T-helper 22 cell (primary cell): ENCODE measurements at places on chromosomes 16 and 17.
A peak's percentile ranks its signal among the peaks of the same experiment; 100 is the strongest.

DNA sequence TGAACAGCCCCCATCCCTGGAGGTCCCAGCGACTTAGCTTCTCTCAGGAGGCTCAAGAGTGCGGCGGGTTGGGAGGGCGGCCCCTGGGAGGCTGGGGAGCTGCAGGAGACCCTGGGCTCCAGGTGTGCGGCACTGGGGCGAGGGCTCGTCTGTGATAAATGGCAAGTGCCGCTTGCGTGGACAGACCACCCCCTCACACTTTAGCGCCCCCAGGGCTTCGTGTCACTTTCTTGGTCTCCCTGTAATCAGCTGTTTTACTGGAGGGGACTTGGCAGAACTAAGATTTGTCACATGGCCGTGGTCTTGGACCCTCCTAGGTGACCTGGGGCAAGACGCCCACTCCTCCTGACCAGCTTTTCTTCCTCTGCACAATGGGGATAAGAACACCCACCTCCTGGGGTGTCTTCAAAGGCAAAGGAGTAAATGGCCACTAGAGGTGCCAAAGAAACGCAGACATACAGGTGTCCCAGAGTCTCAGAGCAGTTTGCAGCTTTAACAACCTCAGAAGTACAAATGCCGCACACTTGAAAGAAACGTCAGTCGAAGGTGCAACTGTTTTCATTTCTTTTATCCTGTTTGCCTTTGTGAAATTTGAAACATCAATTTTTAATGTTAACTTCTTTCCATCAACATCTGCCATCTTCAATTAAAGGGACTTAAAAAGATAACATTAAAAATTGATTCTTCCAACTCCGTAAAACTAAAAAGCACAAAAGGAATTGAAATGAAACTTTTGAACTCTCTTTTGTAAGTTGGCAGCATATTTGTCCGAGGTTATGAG lies 946 bp downstream of the OSGIN1 start:
- DNase-seq = no peak

GRCh38 chr17:33871720-33872540 lies 383.2 kb upstream of the CCL2 start:
- DNase-seq = no peak

DNA sequence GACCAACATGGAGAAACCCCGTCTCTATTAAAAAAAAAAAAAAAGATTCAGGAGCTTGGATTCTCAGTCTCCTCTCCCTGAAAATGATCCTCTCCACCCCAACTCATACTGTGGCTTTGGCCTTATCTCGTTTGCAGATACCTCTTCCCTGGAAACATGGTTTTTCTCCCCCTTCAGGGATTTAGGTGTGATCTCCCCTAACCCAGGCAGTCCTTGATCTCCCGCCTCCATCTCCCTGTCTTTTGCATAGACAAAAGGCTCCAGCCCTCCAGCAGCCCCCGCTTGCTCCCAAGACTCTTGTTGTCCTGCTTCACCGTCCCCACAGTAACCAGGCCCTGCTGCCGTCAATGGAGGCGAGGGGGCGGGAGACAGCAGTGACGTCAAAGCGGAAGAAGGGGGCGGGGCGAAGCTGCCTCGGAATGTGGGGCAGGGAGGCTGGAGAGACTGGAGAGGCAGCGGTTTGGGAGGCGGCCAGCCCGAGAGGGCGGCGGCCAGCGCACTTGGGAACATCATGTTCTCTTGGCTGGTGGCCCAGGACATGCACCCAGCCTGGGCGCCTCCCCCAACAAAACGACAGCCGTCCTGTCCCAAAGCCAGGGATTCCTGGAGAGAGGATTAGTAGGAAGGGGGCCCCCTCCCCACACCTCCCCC lies 1.9 kb upstream of the PER1 start:
- DNase-seq = peak; percentile 91

- DNase-seq = no peak
Observed at GRCh38 chr17:60138769-60139437, 10.9 kb upstream of the CA4 start.

DNA sequence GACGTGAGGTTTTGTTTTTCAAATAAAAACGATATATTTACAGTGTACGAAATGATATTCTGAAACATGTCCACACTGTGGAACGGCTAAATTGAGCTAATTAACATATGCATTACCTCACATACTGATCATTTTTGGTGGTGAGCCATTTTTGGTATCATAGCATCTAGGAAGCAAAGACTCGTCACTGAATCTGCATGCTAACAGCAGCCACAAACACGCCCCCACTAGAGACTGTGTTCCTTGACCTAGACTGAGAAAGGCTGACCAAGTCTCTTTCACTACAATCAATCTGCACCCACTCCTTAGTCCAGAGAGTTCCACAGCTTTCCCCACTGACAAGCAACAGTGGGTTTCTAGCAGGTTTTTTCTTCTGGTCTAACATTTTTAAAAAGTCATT lies 29.5 kb downstream of the NPLOC4 start:
- no peak for DNase-seq

GRCh38 chr17:44219108-44219615 lies 313 bp downstream of the UBTF start:
- DNase-seq = peak; percentile 56

DNA sequence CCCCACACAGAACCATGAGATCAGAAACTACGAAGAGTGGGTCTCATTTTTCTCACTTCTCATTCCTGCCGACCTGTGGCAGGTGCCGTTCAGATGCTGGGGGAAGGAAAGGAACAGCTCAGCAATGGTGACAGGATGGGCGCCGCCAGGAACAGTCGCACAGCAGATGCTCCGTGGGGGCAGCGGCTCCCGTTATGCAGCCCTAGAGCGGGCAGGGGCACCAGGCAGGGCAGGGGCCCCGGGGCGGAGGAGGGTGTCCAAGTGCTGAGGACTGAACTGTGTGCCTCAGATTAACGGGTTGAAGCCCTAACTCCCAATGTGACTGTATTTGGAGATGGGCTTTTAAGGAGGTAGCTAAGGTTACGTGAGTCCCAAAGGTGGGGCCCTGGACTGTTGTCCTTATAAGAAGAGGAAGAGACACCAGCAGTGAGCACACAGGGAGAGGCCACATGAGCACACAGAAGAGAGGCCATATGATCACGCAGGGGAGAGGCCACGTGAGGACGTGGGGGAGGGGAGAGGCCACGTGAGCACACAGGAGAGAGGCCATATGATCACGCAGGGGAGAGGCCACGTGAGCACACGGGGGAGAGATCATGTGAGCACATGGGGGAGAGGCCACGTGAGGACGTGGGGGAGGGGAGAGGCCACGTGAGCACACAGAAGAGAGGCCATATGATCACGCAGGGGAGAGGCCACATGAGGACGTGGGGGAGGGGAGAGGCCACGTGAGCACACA lies 95.7 kb upstream of the METRNL start:
- no peak for DNase-seq

DNA sequence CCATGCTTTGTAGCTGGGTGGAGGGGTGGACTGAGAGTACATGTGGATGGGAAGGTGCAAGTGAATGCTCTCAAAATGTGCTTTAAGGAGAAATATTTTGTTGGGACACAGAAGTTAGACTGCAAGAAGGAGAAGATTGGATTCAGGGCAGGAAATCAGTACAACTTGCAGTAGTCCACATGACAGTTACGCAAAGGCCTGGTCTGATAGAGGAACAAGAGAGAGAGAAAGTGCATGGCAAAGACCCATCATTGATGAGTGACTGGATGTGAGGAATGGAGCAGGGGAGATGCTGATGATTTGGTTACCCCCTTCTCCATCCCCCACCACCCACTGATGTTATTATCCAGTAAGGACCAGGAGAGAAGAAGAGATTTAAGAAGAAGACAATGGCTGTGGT lies 472.8 kb downstream of the MAF start:
- no peak for DNase-seq

GRCh38 chr16:64211331-64211730 lies 910.5 kb downstream of the CDH11 start:
- no peak for DNase-seq

DNA sequence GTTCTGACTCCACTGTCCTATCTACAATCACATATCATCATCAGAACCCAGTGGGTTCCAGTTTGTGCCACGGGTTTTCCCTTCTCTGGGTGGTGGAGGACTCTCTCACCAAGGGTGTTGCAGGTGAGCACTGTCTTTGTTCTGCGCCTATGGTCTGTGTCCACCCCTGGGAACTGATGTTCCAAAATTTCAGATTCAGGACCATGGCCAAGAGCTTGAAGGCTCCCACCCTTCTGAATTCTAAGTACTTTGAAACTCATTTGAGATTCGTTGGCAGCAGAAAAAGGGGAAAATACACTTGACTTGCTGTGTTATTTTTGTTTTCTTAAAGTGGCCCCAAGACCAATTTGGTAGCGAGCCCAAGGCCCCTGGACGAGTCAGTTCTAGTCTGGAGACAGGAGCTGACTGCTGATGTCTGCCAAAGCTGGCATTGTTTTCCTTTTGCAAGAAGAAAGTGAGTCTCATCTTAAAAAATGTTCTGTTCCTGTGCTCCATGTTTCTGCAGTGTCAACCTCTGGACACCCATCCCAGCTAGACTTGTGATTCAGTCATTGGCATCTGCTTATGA lies 310.9 kb downstream of the HAPSTR1 start:
- DNase-seq = no peak

- DNase-seq = no peak
Observed at GRCh38 chr16:83365166-83365565, 442.6 kb upstream of the HSBP1 start.

GRCh38 chr17:71237903-71238538 lies 882.8 kb upstream of the SOX9 start:
- DNase-seq = no peak

DNA sequence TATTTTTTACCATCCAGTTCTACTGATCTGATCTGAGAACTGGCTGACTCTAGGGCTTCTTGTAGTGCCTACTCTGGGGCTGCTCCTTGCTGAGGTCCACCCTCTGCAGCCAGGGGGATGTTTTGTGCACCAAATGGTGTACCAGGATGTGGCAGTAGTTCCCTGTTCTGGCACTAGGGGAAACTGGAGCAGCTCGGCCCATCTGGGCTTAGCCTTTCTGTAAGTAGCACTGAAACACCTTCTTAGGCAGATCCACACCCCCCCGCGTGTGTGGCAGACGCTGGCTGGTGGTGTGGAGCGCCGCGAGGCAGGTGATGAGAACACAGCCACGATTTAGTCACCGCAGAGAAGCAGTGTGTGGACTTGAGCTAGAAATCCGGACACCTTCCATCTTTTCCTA lies 17.0 kb downstream of the DUSP14 start:
- no peak for DNase-seq

GRCh38 chr16:2083409-2083808 lies 35.6 kb downstream of the TSC2 start:
- no peak for DNase-seq

- no peak for DNase-seq
Observed at GRCh38 chr16:86520317-86521210, 10.2 kb downstream of the FOXF1 start.

DNA sequence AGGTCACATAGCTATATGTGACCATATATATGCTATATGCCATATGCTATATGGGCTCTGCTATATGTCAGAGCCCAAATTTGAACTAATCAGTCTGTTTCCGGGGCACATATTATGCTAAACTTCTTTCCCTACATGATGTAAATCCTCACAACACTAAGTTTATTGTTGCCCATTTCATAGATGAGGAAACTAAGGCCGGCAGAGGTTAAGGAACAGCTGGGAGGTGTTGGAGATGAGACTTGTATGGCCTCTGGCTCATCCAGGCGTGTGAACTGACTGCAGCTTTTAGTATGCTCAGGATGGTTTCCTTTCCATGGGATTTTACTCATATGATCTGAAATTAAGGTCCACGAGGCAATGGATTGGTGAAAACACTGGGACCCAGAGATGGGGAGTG lies 17.5 kb upstream of the CNOT1 start:
- DNase-seq = no peak

GRCh38 chr17:17379197-17379991 lies 76.2 kb downstream of the NT5M start:
- no peak for DNase-seq

GRCh38 chr16:67834242-67834614 lies 7.9 kb upstream of the THAP11 start:
- no peak for DNase-seq

DNA sequence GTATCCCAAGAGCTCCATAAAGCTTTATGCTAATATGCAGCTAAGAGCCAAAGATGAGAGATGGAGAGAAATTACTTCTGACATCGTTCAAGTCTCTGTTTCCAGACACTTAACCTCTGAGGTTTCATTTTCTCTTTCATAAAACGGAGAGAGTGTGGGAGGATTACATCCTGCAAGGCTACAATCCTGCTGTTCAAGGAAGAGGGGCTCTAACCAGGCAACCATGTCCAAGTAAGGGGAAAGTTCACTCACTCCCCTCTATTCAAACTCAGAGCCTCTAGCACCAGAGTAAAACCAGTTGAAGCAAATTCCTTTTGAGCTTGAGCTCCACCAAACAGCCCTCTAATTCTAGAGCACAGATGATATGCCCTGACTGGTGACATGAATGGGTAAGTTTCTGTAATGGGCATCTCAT lies 397.4 kb downstream of the NPIPA8 start:
- DNase-seq = no peak

DNA sequence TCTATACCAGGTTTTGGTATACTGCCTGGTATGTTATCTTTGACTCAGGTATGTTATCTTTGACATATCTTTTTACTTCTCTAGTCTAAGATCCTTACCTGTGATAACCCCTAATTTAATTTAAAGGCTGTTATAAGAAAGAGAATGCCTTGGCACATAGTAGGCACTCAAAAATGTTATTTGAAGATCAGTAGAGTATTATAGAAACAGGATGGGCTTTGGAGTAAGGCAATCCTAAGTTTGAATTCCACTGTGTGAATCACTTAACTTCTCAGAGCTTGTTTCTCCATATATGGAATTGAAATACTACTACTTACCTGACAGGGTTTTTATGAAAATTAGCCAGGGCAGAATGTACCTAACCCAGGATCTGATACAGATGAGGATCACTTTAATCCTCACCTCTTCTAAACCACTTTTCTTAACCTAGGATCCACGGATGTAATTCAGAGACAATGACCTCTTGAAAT lies 1.2 kb downstream of the BRIP1 start:
- no peak for DNase-seq

- DNase-seq = no peak
Observed at GRCh38 chr17:32802306-32802705, 74.6 kb downstream of the MYO1D start.

DNA sequence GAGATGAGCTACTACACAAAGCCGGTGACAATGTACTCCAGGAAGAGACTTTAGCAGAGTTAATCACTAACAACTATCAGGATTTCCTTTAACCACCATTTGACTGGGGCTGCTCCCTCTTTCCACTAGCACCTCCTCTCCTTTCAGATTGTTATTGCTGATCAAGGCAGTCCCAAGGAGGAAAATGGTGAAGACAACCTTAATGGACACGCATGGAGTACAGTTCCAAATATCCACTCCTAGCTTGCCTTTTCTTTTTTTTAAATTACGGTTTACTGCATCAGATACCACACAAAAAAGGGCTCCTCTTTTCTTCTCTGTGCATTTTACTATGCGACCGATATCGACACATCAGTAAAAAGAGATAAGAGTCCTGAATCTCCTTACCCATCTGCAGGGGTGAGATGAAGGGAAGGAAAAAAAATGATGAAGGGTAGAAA lies 30.9 kb downstream of the FAM222B start:
- DNase-seq = no peak

GRCh38 chr17:52419229-52419641 lies 260.7 kb upstream of the CA10 start:
- DNase-seq = no peak

GRCh38 chr17:79065105-79065670 lies 9.4 kb upstream of the ENGASE start:
- DNase-seq = no peak

GRCh38 chr16:74871608-74872007 lies 97.0 kb upstream of the FA2H start:
- no peak for DNase-seq
